Transverse colon (tissue), 4 donors: ENCODE measurements at places on chromosomes 3 and 15.
A peak's percentile ranks its signal among the peaks of the same experiment; 100 is the strongest.

GRCh38 chr15:66864871-66865281 is 162.8 kb downstream of the SMAD6 start:
- no peak overlapping the region for H3K4me3 ChIP-seq
- H3K4me1 ChIP-seq, result peaks cover 10% of the 10 kb centered on the region
- no peaks in the 10 kb centered on the region for H3K36me3 ChIP-seq

DNA sequence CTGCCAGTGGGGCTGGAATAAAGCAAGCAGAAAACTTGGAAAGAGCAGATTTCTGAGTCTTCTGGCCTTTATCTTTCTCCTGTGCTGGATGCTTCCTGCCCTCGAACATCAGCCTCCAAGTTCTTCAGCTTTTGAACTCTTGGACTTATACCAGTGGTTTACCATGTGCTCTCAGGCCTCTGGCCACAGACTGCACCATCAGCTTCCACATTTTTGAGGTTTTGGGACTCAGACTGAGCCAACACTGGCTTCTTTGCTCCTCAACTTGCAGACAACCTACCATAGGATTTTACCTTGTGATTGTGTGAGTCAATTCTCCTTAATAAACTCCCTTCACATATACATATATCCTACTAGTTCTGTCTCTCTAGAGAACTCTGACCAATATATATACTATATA is 706.6 kb downstream of the NR2F2 start:
- no peak for DNase-seq
- no peak overlapping the region for H3K27ac ChIP-seq
- H3K27me3 ChIP-seq, result no peaks in the 10 kb centered on the region
- no peaks in the 10 kb centered on the region for H3K4me1 ChIP-seq

- DNase-seq, result no peak
- no peak overlapping the region for H3K4me3 ChIP-seq
- H3K27ac ChIP-seq, result no peak overlapping the region
These were observed 28.2 kb downstream of the B3GNT5 start for GRCh38 chr3:183281126-183281797.

DNA sequence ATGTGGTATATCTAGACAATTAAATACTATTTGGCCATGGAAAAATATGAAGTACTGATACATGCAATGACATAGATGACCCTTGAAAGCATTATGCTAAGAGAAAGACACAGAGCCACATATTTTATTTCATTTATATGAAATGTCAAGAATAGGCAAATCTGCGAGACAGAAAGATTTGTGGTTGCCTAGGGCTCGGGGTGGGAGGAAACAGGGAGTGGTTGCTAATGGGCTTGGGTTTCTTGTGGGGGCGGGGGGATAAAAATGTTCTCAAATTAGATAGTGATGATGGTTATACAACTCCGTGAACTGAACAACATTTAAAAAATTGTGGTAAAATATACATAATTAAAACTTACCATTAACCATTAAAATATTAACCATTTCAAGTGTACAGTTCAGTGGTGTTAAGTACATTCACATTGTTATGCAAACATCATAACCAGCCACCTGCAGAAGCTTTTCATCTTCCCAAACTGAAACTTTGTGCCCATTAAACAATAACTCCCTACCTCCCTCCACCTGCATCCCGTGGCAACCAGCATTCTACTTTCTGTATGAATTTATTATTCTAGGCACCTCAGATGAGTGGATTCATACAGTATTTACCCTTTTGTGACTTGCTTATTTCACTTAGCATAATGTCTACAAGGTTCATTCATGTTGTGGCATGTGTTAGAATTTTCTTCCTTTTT is 24.3 kb upstream of the ANP32A start:
- H3K27ac ChIP-seq, result no peak overlapping the region
- no peak overlapping the region for H3K4me3 ChIP-seq
- H3K36me3 ChIP-seq, result no peaks in the 10 kb centered on the region
- H3K27me3 ChIP-seq, result peaks cover 74% of the 10 kb centered on the region

DNA sequence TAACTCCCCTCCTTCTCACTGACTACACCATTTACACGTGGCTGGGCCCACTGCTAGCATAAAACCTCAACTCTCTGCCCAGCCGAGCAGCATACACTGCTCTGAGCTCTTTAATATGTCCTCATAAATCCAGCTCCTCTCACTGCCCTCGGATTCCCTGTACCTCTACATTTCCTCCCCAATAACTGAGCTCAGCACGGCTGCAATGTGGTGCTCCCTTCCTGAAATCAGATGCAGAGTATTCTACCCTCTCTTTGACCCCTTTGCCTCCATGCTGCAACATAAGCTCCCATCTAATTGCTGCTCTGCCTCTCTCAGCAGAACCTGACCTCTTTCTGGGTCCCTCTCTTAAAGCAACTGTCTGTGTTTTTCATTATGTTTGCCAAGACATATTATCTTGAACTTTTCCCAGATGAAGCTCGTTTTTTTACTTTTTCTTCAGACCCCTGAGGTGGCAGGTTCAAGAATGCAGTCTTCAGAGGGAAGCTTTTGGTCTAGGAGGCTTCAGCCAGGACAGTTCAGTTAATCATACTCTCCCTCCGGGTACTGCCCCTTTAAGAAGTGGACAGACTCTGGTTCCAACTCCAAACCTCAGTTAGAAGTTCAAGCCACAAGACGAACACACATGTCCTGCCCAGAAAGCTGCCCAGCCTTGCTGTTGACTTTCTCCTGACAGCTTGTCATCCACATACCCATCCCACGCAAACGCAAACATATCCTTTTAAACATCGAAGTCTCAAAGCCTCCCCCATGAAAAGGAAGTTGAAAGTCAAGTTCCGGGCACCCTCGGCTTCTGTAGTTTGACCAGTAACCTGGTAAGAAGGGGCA is 81.1 kb upstream of the NEO1 start:
- H3K27me3 ChIP-seq, result no peaks in the 10 kb centered on the region
- no peaks in the 10 kb centered on the region for H3K36me3 ChIP-seq
- peaks cover 8% of the 10 kb centered on the region for H3K4me1 ChIP-seq
- H3K27ac ChIP-seq, result peak overlapping the region; percentile 23
- no peak for DNase-seq

- H3K36me3 ChIP-seq, result no peaks in the 10 kb centered on the region
- no peak overlapping the region for H3K27ac ChIP-seq
- no peak for DNase-seq
- no peaks in the 10 kb centered on the region for H3K27me3 ChIP-seq
- no peaks in the 10 kb centered on the region for H3K4me1 ChIP-seq
These were observed 162.5 kb downstream of the TPRG1 start for GRCh38 chr3:189334064-189334920.

- no peaks in the 10 kb centered on the region for H3K27me3 ChIP-seq
- DNase-seq, result no peak
- H3K27ac ChIP-seq, result peak overlapping the region; percentile 31
- no peak overlapping the region for H3K4me3 ChIP-seq
These were observed 300.8 kb downstream of the ZBTB20 start for GRCh38 chr3:114846252-114846651.

DNA sequence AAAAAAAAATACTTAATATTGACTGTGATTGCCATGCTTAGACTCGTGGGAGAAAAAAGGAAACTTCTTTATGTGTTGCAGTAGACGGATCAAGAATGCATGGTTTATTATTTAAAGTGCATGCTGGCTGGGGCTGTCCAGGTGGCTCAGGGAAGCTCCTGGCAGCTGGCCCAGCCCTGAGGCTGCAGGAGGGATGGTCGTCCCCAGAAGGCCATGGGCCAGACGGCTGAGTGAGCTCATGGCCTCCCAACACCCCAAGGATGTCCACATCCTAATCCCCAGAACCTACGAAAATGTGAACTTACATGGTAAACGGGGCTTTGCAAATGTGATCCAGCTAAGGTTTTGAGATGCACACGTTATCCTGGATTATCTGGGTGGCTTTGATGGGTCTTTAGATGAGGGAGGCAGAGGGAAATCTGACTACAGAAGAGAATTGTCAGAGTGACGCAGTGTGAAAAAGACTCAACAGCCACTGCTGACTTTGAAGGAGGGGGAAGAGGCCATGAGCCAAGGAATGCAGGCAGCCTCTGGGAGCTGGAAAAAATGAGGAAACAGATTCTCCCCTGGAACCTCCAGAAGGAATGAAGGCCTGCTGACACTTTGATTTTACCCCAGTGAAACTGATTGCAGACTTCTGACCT is 29.8 kb downstream of the ADAMTS17 start:
- no peaks in the 10 kb centered on the region for H3K27me3 ChIP-seq
- no peaks in the 10 kb centered on the region for H3K4me1 ChIP-seq
- no peak overlapping the region for H3K27ac ChIP-seq
- H3K4me3 ChIP-seq, result no peak overlapping the region
- no peak for DNase-seq
- H3K36me3 ChIP-seq, result no peaks in the 10 kb centered on the region

- H3K27ac ChIP-seq, result no peak overlapping the region
- no peak overlapping the region for H3K4me3 ChIP-seq
- H3K4me1 ChIP-seq, result no peaks in the 10 kb centered on the region
- no peaks in the 10 kb centered on the region for H3K27me3 ChIP-seq
- no peak for DNase-seq
These were observed 296.7 kb downstream of the PLCL2 start for GRCh38 chr3:17181413-17181907.

DNA sequence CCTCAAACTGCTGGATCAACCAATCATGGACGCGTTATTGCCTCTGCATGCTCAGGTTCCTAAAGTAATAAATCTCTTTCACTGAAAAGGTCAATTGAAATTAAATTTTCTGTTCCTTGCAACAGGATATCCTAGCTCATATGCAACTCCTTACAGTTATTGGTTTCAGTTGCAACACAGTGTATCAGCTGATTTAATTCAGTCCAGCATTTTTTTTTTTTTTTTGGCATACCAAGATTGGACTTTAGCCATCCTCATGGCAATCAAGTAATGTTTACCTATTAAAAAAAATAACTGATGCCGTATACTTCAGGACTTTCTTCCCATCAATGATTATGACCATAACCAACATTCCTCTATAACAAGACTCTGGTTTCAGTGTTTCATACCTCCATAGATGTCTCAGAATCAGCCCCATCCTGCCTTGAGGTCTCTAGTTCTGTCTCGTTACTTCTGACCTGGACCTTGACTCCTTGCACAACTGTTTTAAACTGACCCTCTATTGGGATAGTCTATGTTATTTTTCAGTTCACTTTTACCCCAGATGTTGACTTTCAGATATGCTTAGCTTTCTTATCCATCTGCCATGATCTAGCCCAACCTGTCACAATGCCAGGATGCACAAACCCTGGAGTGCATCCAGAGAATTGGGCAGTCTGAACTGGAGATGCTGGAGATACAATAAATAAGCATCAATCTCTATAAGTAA is 265.0 kb upstream of the GADL1 start:
- DNase-seq, result no peak
- H3K27ac ChIP-seq, result no peak overlapping the region
- no peaks in the 10 kb centered on the region for H3K27me3 ChIP-seq
- H3K36me3 ChIP-seq, result no peaks in the 10 kb centered on the region
- H3K4me1 ChIP-seq, result no peaks in the 10 kb centered on the region

- H3K4me3 ChIP-seq, result no peak overlapping the region
- H3K36me3 ChIP-seq, result no peaks in the 10 kb centered on the region
- no peaks in the 10 kb centered on the region for H3K4me1 ChIP-seq
- no peaks in the 10 kb centered on the region for H3K27me3 ChIP-seq
These were observed 1105.4 kb downstream of the TUSC7 start for GRCh38 chr3:117814975-117815374.

GRCh38 chr3:170889630-170890029 is 18.8 kb downstream of the EIF5A2 start:
- no peaks in the 10 kb centered on the region for H3K36me3 ChIP-seq
- DNase-seq, result no peak
- H3K4me1 ChIP-seq, result no peaks in the 10 kb centered on the region
- H3K4me3 ChIP-seq, result no peak overlapping the region
- no peak overlapping the region for H3K27ac ChIP-seq
